ENCODE measurements at places on chromosomes 4 and X.

GRCh38 chrX:2449135-2449886 is 51.5 kb downstream of the DHRSX start:
- DNase-seq = no peak
- no peak overlapping the region for H3K27ac ChIP-seq
- H3K36me3 ChIP-seq = peaks cover 3% of the 10 kb centered on the region
- no peak overlapping the region for H3K4me3 ChIP-seq
- H3K27me3 ChIP-seq = no peaks in the 10 kb centered on the region

- H3K27me3 ChIP-seq = no peaks in the 10 kb centered on the region
- no peak overlapping the region for H3K4me3 ChIP-seq
- H3K36me3 ChIP-seq = no peaks in the 10 kb centered on the region
- no peaks in the 10 kb centered on the region for H3K4me1 ChIP-seq
- no peak overlapping the region for H3K27ac ChIP-seq
These were observed 31.9 kb upstream of the UGT2B7 start for GRCh38 chr4:69064391-69064790.

GRCh38 chr4:156754832-156755570 is 216.6 kb downstream of the PDGFC start:
- no peak overlapping the region for H3K4me3 ChIP-seq
- H3K4me1 ChIP-seq = no peaks in the 10 kb centered on the region
- no peaks in the 10 kb centered on the region for H3K36me3 ChIP-seq
- no peaks in the 10 kb centered on the region for H3K27me3 ChIP-seq

DNA sequence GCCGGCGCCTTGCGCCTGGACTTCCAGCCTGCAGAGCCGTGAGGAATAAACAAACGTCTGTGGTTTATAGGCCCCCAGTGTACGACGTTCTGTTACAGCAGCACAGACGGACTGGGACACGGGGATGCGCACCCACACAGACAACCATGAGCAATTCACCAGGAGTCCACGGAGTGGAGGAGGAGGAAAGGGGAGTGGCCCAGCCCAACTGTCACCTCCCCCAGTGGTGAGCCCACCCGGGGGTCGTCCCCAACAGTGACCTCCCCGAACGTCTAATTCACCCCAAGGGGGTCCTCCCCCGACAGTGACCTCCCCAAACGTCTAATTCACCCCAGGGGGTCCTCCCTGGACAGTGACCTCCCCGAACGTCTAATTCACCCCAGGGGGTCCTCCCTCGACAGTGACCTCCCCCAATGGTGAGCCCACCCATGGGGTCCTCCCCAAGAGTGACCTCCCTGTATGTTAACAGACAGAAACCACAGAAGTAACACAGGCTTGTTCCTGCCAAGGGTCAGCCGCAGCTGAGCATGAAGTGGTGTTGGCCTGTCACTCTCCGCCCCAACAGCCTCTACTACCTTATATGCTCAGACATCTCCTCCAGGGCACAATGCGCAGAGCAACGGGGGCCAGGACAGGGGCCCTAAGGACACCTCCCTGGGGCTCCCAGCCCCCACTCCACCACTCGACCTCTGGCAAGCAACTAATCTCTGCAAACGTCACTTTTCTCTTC is 6.2 kb downstream of the GAK start:
- no peaks in the 10 kb centered on the region for H3K36me3 ChIP-seq
- H3K27me3 ChIP-seq = no peaks in the 10 kb centered on the region
- H3K4me1 ChIP-seq = peaks cover 54% of the 10 kb centered on the region
- no peak overlapping the region for H3K27ac ChIP-seq
- no peak overlapping the region for H3K4me3 ChIP-seq
- DNase-seq = peak; percentile 65

DNA sequence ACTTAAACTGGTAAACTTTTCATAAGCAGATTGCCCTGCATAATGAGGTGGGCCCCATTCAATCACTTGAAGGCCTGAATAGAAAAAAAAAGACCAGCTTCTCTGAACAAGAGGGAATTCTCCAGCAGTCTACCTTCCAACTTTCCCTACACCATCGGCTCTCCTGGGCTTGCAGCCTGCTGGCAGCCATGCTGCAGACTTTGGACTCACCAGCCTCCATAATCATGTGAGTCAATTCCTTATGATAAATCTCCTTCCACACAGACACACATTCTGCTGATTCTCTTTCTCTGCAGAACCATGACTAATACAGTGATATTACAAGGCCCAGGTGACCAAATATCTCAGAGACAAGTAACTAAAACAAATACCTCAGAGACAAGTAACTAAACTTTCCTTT is 113.8 kb upstream of the WDR17 start:
- no peaks in the 10 kb centered on the region for H3K27me3 ChIP-seq
- no peaks in the 10 kb centered on the region for H3K36me3 ChIP-seq
- no peaks in the 10 kb centered on the region for H3K4me1 ChIP-seq
- DNase-seq = no peak
- H3K27ac ChIP-seq = no peak overlapping the region
- H3K4me3 ChIP-seq = no peak overlapping the region

- no peak overlapping the region for H3K27ac ChIP-seq
- DNase-seq = no peak
- H3K4me3 ChIP-seq = no peak overlapping the region
- no peaks in the 10 kb centered on the region for H3K27me3 ChIP-seq
- H3K4me1 ChIP-seq = peaks cover 5% of the 10 kb centered on the region
These were observed 87.5 kb upstream of the PTPN13 start for GRCh38 chr4:86506591-86506990.
